CD4-positive, alpha-beta T cell (primary cell): ENCODE measurements at places on chromosomes 11 and 22.
A peak's percentile ranks its signal among the peaks of the same experiment; 100 is the strongest.

GRCh38 chr22:44181033-44181911, 547 bp downstream of the PARVG start:
- peak overlapping the region; percentile 88 for H3K4me3 ChIP-seq
- peaks cover 31% of the 10 kb centered on the region for H3K4me1 ChIP-seq
- peaks cover 26% of the 10 kb centered on the region for H3K36me3 ChIP-seq
- DNase-seq: peak; percentile 79
- H3K27me3 ChIP-seq: no peaks in the 10 kb centered on the region

DNA sequence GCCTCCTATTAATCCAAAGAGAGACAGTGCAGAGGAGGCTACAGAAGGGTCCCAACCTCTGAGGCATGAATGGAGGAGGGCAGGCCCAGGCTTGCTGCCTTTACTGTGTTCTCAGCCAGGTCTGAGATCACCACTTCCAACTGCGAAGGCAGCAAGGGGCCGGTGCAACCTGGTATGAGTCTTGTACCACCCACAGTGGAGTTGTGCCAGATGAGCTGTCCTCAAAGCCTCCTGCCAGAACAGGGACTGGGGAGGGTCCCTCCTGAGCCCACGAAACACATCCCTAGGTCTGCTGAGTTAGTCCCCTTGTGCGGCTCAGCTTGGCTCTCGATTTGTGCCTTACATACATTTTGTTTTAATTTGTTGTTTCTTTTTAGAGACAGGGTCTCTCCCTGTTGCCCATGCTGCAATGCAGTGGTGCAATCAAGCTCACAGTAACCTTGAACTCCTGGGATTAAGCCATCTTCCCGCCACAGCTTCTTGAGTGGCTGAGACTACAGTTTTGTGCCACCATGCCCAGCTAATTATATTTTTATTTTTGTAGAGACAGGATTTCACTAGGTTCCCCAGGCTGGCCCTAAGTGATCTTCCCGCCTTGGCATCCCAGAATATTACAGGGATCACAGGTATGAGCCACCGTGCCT, 9.3 kb downstream of the MIF start:
- H3K36me3 ChIP-seq: no peaks in the 10 kb centered on the region
- no peaks in the 10 kb centered on the region for H3K4me1 ChIP-seq
- no peak overlapping the region for H3K4me3 ChIP-seq
- no peak for DNase-seq

DNA sequence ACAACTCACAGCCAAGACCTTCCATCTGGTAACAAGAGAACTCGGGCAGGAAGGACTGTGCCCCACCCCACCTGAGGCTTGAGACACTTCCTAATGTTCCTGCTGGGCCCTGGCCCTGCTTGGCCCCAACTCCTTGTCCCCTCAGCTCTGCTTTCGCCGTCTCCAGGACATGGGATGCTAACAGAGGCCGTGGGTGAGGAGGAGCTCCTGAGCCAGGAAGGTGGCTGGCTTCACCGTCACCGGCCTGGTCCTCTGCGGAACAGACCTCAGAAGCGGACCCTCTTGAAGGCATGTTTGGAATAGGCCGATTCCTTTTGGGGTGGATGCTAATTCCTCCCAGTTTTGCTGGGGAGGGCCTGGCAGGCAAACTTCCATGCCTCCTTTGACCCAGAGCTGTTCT, 154.3 kb downstream of the CACNA1I start:
- no peaks in the 10 kb centered on the region for H3K27me3 ChIP-seq
- no peak for DNase-seq
- H3K4me1 ChIP-seq: no peaks in the 10 kb centered on the region
- H3K4me3 ChIP-seq: no peak overlapping the region

GRCh38 chr22:45008751-45009605, 827 bp downstream of the PHF21B start:
- no peak for DNase-seq
- no peak overlapping the region for H3K4me3 ChIP-seq
- peaks cover 24% of the 10 kb centered on the region for H3K4me1 ChIP-seq
- no peaks in the 10 kb centered on the region for H3K36me3 ChIP-seq
- H3K27ac ChIP-seq: no peak overlapping the region
- peaks cover 77% of the 10 kb centered on the region for H3K27me3 ChIP-seq

DNA sequence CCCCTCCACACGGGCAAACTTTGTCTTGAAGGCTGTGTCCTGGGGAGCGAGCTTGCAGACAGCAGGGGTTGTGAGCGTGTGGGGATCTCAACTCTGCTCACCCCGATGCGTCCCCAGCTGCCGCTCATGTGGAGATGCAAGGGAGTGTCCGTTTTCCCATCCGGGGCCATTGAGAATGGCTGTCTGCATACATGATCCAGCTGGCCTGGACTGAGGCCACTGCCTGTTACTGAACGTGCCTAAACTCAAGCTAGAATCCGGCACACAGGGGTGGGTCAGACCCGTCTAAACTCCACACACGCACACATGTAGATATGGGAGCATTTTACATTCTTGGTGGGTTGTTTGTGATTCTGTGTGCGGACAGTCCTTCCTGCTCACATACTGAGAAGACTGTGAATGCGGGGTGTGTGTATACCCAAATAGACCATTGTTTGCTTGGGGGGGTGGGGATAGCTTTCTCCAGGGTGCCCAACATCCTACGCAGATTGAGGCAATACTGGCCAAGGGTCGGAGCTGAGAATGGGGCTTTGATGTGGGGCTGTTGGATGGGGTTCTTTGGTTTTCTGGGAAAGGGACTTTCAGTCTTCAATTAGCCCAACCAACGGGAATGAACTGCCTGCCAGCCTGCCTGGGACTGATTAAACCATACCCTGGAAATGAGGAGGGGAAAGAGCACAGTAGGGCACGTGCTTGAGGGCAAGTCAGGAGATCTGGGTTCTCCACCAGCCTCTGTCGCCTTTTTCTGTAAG, 60.4 kb downstream of the ST3GAL4 start:
- no peaks in the 10 kb centered on the region for H3K36me3 ChIP-seq
- H3K27me3 ChIP-seq: no peaks in the 10 kb centered on the region
- no peak for DNase-seq
- peak overlapping the region; percentile 43 for H3K4me3 ChIP-seq

DNA sequence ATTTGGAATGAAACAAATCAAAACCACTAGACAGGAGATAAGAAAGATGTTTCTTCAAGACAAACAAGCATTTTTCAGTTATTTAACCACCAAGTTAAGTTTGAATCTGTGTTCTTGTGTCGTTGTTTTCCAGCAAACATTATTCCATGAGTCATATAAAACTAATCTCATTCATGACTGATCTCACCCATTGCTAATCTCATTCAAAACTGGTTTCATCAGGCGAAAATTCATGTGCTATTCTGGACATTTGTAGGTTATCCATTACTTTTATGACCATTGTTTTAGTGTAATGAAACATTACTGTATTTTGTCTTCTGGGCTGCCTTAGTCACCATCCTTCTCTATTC, 221.8 kb downstream of the DDX10 start:
- no peak for DNase-seq
- H3K4me3 ChIP-seq: no peak overlapping the region
- no peaks in the 10 kb centered on the region for H3K27me3 ChIP-seq
- H3K36me3 ChIP-seq: no peaks in the 10 kb centered on the region
- no peak overlapping the region for H3K27ac ChIP-seq
- peaks cover 5% of the 10 kb centered on the region for H3K4me1 ChIP-seq

DNA sequence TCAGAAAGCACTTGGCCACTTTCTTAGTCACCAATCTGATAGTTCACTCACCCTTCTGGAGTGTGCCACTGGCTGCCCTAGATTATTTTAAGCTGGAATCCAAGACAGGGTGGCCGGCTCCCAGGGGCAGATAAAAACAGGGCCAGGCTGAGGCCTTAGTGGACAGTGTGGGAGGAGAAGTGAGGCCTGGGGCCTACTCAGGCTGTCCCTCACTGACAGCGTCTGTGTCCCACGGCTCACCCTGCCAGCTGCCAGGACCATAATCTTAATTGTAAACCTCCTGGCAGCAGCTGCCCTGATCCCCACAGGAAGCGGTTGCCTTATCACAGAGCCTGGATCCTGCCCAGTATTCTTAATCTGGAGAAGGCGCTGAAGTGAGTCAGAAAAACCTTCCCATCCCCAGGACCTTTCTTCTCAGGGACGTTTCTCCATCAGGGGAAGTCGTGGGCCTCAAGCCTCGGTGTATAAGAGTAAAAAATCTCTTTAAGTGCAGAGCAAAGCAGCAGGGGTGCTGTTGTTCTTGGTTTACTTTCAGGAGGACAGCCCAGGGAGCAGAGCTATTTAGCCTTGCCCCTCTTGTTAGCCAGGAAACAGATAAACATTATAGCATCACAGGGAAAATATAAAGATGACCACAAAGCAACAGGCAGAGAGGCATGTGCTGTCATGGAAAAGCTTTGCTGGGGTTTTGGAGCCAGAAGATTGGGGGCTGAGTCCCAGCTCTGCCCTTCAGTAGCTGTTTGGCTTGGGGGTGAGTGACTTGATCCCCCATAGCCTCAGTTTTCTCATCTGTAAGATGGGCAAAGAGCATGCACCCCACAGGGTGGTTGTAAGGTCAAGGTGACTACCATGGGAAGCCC, 39.6 kb downstream of the TSPAN18 start:
- peaks cover 39% of the 10 kb centered on the region for H3K36me3 ChIP-seq
- no peak overlapping the region for H3K27ac ChIP-seq
- no peaks in the 10 kb centered on the region for H3K27me3 ChIP-seq
- no peak for DNase-seq

GRCh38 chr11:60343094-60343704, 16.1 kb downstream of the MS4A6E start:
- H3K27me3 ChIP-seq: peaks cover 13% of the 10 kb centered on the region
- no peak overlapping the region for H3K4me3 ChIP-seq
- no peak overlapping the region for H3K27ac ChIP-seq
- no peak for DNase-seq
